CD8-positive, alpha-beta memory T cell (primary cell): ENCODE measurements at places on chromosomes 3 and 15. TPM values are rescaled to one million over a fixed set of nuclear protein-coding genes. Genes with fewer than 3 reads are reported as not detected.

TFG gene
- total RNA-seq: 49.7 TPM

CADPS gene
- total RNA-seq: not detected

LRRFIP2 gene
- total RNA-seq: 34.3 TPM

TCAIM gene
- 13.6 TPM for total RNA-seq

IQCH gene
- 1.3 TPM for total RNA-seq

GOLGA8Q gene
- total RNA-seq: 1.0 TPM

FETUB gene
- total RNA-seq: not detected

BLM gene
- 37.0 TPM for total RNA-seq

NEK4 gene
- 35.7 TPM for total RNA-seq

GPR27 gene
- total RNA-seq: 2.6 TPM

PLOD2 gene
- 0.18 TPM for total RNA-seq

MYZAP gene
- total RNA-seq: not detected

TM4SF1 gene
- 0.18 TPM for total RNA-seq

ITPR1 gene
- 82.6 TPM for total RNA-seq

ANKUB1 gene
- total RNA-seq: not detected

FRMD4B gene
- 41.1 TPM for total RNA-seq

ROPN1 gene
- total RNA-seq: not detected

CHD2 gene
- total RNA-seq: 109 TPM

CELF6 gene
- total RNA-seq: 0.68 TPM

ZCWPW2 gene
- total RNA-seq: 0.20 TPM

CCR8 gene
- total RNA-seq: 2.9 TPM

CRABP1 gene
- total RNA-seq: not detected

CPN2 gene
- total RNA-seq: not detected

ST3GAL6 gene
- total RNA-seq: 0.31 TPM

CHRNA3 gene
- total RNA-seq: not detected

CCDC174 gene
- total RNA-seq: 18.2 TPM

B4GALT4 gene
- total RNA-seq: 17.9 TPM

ADCY5 gene
- total RNA-seq: 0.16 TPM

REC114 gene
- not detected for total RNA-seq

COMMD2 gene
- total RNA-seq: 48.4 TPM

CYP1A2 gene
- total RNA-seq: not detected

GOLGA6L9 gene
- total RNA-seq: 1.6 TPM

TTC14 gene
- total RNA-seq: 43.0 TPM

CCDC39 gene
- total RNA-seq: not detected

ALDH1L1 gene
- total RNA-seq: not detected

ATP8B4 gene
- 8.9 TPM for total RNA-seq

CPB1 gene
- total RNA-seq: not detected

ABI3BP gene
- total RNA-seq: not detected

NCK1 gene
- 30.9 TPM for total RNA-seq

CCDC54 gene
- not detected for total RNA-seq

NR2E3 gene
- total RNA-seq: not detected

OR5K2 gene
- not detected for total RNA-seq

ARHGEF26 gene
- total RNA-seq: 0.09 TPM

P3H2 gene
- total RNA-seq: not detected

ZSCAN29 gene
- total RNA-seq: 26.6 TPM
